Thoracic aorta (tissue), 2 donors: ENCODE measurements at places on chromosomes 12 and 14.

DNA sequence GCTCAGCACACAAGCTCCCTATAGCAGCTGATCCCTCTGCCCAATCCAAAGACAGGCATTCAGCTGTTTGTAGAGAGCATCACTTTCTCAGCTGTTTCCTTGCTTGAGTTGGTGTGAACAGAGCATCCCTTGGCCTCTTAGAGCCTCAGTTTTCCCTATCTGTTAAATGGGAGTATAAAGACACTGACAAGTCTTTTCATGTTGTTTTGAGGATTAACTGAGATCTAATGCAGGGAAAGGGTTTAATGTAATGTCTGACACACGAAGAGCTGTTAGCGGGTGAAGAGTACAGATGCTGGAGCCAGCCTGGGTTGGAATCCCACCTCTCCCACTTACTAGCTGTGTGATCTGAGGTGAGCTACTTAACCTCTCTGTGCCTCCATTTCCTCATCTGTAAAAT, 149.5 kb downstream of the PHETA1 start:
- DNase-seq = no peak

- no peak for DNase-seq
These were observed 33.6 kb downstream of the PRORP start for GRCh38 chr14:35155962-35156361.

GRCh38 chr14:69712599-69713088, 54.3 kb upstream of the SRSF5 start:
- no peak for DNase-seq

GRCh38 chr12:39441963-39442830, 723 bp downstream of the KIF21A start:
- no peak for DNase-seq

DNA sequence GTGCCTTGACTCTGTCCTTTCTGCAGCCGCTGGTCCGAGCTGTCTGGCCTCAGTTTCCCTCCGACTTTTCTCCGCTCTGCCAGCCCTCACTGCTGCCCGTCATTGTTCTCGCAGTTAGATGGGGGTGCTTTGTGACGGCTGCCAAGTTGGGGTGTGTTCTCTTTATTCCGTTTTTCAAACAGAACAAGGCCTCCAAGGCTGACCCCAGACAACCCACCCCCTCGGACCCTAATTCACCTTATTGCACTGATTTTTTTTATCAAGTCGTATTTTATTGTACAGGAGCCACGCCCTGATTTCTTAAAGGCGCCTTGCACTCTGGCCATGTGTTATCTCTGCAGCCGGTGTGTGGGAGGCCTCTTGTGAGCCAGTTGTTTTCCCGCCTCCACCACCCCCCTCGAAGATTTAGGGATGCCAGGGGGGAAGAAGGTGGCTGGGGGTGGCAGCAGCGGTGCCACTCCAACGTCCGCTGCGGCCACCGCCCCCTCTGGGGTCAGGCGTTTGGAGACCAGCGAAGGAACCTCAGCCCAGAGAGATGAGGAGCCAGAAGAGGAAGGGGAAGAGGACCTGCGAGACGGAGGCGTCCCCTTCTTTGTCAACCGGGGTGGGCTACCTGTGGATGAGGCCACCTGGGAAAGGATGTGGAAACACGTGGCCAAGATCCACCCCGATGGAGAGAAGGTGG, 1.3 kb downstream of the VASH1 start:
- DNase-seq = no peak

DNA sequence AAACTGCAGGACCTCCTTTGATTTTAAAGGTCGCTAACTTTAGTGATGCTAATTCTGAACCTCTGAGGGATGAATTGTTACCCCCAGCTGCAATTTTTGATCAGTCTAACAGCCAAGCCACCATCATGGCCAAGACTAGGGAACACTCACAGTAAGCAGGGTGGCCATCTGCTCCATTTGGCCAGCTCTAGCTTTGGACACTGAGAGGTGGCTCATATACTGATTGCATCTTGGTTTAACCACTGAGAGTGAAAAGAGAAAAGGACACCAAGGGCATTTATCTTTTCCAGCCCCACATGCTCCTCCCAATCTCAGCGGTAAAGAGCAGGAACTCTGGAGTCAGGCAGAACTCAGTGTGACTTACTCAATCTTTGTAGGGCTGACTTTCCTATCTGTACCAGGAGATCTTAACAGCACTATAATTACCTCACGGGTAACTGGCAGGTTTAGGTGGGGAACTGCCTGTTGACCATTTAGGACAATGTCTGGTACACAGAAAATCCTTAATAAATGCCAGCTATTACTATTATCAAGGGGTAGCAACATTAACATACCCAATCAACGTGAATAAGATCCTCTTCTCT, 6.2 kb downstream of the LPCAT3 start:
- no peak for DNase-seq

GRCh38 chr14:41957459-41957858, 350.8 kb downstream of the LRFN5 start:
- DNase-seq = no peak

DNA sequence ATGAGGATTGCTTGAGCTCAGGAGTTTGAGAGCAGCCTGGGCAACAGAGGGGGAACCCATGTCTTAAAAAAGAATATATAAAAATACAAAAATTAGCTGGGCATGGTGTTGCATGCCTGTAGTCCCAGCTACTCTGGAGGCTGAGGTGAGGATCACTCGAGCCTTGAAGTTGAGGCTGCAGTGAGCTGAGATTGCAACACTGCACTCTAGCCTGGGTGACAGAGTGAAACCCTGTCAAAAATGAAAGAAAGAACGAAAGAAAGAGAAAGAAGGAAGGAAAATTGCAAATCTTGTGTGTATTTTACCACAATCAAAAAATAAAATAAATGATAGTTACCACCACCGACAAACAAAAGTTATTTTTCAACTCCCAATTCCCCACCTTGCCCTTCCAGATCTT, 45.3 kb downstream of the SPRING1 start:
- DNase-seq = no peak

DNA sequence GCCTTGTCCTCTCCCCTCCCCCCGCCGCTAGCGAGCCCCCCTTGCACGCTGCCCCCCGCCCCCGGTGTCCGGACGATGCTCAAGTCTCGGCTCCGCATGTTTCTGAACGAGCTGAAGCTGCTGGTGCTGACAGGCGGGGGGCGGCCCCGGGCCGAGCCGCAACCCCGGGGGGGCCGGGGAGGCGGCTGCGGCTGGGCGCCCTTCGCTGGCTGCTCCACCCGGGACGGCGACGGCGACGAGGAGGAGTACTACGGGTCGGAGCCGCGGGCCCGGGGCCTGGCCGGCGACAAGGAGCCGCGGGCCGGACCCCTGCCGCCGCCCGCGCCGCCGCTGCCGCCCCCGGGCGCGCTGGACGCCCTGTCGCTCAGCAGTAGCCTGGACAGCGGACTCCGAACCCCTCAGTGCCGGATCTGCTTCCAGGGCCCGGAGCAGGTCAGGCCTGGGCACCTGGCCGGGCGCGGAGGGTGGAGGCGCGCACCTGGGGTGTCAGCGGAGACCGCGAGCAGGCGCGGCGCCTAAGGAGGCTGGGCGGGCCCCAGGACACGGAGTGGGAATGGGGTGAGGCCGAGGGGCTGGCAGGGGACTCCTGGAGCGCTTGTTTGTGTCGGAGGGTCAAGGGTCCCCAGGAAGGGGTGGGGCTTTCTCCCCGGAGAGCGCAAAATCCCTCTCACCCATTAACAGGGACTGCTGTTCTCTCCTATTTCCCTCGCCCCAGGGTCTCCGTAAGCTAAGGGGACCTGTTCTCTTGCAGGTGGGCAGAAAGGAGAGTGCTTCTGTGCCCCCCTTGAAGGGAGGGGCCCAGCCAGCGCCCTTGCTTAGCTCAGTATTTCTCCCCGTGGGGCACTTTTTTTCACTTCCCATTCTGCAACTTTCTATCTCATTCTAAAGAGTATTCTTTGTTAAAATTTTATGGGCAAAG, 810 bp downstream of the MARCHF9 start:
- DNase-seq = no peak

- DNase-seq = no peak
These were observed 73.3 kb downstream of the MOK start for GRCh38 chr14:102231476-102232347.

- no peak for DNase-seq
These were observed 312.3 kb upstream of the DIO2 start for GRCh38 chr14:80523518-80524117.

GRCh38 chr12:109988903-109989302, 7.3 kb downstream of the GIT2 start:
- DNase-seq = no peak

- no peak for DNase-seq
These were observed 165.0 kb upstream of the HIF1A start for GRCh38 chr14:61530296-61530695.

GRCh38 chr14:68655021-68655831, 137.6 kb downstream of the ZFP36L1 start:
- DNase-seq = no peak
